T-helper 1 cell (primary cell): ENCODE measurements at places on chromosomes 5 and 9.

DNA sequence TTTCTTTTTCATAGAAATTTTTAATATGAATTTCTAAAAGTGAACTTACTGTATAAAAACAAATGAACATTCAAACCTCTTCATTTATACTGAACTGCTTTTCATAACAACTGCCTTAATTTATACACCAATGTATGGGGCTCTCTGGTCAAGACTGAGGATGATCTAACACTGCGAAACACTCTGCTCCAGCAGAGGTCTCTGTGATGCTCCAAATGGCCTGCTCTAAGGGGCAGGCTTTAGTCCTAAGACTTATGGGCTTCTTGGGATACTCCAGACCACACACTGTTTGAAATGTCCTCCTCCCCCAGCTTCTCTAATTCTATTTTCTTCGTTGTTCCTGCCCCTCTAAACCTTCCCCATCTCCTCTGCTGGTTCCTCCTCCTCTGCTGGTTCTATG, 58.5 kb downstream of the LIFR start:
- no peak for DNase-seq

DNA sequence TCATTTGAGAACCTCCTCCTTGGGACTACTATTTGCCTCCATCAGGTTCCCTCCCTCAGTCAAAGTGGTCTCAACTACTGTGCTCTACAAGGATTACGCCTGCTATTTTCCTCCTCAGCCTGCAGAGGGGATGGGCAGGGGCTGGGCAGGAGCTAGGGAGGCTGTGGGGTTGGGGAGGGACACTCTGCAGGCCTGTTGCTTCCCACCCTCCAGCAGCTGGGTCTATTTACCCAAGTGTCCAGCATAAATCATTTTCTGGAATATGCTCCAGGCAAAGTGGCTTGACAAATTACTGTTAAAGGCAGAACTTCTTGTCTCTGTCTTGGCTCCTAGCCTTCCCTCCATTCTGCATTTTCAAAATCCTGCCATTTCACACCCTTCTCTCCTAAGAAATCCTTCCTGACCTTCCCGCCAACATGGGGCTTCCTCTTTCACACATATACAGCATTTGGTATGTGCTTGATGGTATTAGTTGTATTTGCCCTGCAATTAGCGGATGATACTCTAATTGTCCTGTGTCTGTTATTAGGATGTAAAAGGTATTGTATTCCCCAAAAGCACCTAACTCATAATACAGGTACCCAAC, 106.7 kb downstream of the EFNA5 start:
- no peak for DNase-seq

DNA sequence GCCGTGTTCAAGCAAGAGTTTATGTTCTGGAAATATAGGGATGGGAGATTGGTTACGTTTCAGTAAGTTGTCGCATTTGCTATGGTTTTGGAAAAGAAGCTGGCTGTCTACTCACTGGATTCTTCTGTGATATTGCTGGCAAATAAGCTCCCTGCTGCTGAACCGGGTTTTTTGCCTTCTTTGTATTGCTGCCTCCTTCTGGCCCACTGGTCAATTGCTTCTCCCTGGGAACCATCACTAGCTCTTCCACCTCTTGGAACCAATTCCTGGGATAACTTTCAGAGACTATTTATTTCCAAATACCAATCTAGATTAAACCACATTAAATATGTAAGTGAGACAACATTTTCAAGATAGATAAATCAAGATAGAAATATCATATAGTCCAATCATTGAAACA, 43.0 kb downstream of the NUDT12 start:
- no peak for DNase-seq

DNA sequence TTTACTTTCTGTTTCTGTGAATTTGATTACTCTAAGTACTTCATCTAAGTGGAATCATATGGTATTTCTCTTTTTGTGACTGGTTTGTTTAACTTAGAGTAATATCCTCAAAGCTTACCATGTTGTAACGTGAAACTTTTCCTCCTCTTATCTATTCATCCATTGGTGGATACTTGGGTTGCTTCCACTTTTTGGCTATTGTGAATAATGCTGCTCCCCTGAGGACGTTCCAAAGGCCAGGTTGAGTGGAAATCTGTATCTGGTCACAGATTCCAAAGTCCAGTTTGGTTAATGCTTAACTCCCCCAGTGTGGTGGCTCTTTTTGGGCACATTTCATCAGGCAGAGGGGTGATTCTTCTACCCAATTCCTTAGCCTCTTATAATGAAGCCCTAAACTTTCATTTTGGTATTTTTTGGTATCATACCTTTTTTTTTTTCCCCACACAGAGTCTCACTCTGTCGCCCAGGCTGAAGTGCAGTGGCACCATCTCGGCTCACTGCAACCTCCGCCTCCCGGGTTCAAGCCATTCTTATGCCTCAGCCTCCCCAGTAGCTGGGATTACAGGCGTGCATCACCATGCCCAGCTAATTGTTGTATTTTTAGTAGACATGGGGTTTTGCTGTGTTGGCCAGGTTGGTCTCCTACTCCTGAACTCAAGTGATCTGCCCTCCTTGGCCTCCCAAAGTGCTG, 65.4 kb downstream of the CMYA5 start:
- no peak for DNase-seq

- no peak for DNase-seq
Measured at GRCh38 chr9:21267485-21268346, 27.9 kb upstream of the IFNA14 start.

DNA sequence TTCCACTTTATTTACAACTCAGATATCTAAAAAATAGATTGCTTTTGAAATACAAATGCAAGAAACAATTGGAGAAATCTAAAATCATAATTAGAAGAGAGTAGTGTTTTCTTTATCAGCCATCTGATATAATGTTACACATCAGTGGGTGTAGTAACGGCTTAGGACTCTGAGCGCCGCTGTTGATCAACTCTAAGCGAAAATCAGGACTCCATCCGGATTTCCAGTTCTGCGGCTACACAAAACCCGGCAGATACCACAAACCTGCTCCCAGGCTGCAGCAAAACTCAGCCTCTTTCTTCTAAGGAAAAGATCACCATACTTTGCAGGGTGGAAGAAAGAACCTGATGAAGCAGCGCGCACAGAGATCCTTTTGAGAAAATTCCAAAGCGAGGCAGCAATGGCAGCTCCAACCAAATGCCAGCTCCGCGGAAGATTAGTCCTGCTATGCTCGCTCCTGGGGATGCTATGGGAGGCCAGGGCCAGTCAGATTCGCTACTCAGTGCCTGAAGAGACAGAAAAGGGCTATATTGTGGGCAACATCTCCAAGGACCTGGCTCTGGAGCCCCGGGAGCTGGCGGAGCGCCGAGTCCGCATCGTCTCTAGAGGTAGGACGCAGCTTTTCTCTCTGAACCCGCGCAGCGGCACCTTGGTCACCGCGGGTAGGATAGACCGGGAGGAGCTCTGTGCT, at the start of gene PCDHGA9:
TSS of gene PCDHGA9 (plus strand) at position 226 of the 691 bp plus-strand sequence. CDS start at position 401, 175 bp downstream.
- no peak for DNase-seq

GRCh38 chr9:98129451-98129881, 10.4 kb upstream of the TRIM14 start:
- DNase-seq: no peak

GRCh38 chr9:118553465-118553864, 815.8 kb downstream of the BRINP1 start:
- DNase-seq: no peak

GRCh38 chr9:117825609-117826347, 121.6 kb downstream of the TLR4 start:
- peak; percentile 15 for DNase-seq

GRCh38 chr5:172167895-172168294, 20.1 kb downstream of the STK10 start:
- no peak for DNase-seq

DNA sequence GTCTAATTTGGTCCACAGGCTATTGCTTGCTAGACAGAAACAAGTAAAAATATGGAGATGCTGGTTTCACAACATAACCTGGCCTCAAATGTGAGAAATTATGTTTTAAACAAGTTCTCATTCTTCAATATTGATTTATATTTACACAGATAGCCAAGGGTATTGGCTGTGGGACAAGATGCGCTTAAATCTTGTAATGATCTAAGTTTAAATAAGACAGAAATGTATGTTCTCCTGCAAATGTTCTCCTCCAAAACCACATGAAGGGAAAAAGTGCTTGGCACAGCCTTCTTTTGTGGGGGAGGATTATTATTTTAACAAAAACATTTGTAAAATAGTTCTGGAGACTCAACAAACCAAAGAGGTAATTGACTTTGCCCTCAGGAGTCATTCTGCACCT, 356.0 kb downstream of the DMAC1 start:
- no peak for DNase-seq

DNA sequence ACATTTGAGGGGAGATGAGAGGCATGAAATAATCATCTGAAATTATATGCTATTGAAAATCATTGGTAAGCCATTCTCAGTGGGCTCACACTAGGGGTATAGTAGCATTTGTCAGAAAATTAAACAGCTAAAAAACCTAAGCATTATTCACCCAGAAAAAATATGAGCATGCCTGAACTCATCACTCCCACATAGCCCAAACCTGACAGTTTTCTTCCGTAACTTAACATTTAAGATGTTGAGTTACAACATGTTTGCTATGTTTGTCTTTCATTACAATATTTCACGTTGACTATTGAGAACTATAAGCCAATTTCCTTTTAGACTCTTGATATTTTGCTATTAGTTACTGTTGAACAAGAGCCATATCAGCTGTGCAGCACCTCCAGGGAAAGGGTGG, 23.5 kb upstream of the GHR start:
- DNase-seq: no peak

DNA sequence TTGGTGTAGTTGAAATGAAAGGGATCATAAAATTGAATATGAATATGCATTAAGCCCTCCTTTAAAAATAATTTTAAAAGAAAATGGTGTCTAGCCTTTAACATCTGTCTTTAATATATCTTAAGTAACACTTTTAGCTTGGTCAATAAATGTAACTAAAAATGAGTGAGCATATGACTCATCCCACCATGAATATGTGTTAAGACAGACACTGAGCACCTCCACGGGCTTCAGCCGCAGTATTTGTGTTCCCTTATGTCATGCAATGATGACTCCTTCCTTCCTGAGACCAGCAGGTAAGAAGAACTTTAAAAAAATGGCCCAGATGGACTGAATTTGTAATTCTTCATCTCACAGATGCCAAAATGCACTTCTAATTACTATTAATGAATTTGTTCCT, 563.2 kb downstream of the NR2F1-AS1 start:
- DNase-seq: no peak

- DNase-seq: no peak
Measured at GRCh38 chr5:14187660-14188059, 44.5 kb downstream of the TRIO start.

DNA sequence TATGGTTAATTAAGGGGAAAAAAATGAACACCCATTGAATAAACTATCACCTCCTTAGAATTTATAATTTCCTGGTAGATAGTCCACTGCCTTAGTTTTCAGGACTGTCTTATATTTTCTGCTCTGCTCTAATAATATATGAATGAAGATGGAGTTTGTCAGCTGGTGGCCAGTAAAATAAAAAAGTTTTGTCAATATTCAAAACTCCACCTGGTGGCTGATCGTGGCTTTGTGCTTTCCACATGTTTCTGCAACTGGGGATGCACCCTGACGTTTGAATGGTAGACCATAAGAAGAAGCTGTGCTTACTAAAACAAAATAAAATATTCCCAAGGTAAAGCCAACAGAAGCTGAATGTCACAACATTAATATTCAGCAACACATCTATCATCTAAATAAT, 286.6 kb upstream of the IZUMO3 start:
- DNase-seq: no peak

DNA sequence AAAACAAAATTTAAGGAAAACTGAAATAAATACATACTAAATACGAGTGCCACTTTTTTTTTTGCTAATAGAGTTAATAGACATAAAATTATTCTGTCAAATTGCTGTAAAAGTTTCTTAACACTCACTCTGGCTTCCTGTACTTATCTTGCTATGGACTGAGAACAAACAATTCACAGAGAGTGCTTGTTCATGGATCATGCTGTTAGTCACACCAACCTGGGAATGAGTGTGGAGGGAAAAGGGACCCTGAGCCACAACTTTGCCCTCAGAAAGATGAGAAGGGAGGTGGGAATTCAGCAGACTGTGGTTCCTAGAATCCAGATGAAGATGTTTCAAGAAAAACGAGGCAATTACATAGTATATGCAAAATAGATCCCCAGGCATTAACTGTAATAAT, 246.9 kb downstream of the FBXL7 start:
- DNase-seq: no peak

DNA sequence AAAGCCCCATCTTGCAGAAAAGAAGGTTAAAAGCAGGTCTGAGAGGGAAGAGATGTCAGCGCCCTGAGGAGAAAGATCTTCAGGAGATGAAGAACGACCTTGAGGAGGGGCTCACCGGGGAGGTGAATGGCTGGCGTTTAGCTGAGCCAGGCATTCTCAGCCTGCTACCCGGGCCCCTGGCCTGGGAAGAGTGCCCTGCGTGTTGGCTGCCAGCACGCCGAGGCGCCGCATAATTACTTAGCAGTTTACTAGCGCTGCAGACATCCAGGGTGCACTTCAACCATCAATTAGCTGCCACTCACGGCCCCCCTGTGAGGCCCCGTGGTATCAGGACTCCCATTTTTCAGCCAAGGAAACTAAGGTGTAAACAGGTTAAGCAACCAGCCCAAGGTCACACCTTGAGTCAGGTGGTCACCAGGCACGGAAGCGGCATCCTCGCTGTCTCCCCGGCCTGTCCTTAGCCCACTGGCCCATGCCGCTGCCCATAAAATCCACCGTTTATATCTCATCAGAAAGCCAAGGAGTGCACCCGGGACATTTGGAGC, 551.9 kb downstream of the BNC2 start:
- no peak for DNase-seq

GRCh38 chr5:14272548-14273205, 129.5 kb downstream of the TRIO start:
- DNase-seq: no peak

- no peak for DNase-seq
Measured at GRCh38 chr9:15371448-15371845, 51.2 kb upstream of the SNAPC3 start.

DNA sequence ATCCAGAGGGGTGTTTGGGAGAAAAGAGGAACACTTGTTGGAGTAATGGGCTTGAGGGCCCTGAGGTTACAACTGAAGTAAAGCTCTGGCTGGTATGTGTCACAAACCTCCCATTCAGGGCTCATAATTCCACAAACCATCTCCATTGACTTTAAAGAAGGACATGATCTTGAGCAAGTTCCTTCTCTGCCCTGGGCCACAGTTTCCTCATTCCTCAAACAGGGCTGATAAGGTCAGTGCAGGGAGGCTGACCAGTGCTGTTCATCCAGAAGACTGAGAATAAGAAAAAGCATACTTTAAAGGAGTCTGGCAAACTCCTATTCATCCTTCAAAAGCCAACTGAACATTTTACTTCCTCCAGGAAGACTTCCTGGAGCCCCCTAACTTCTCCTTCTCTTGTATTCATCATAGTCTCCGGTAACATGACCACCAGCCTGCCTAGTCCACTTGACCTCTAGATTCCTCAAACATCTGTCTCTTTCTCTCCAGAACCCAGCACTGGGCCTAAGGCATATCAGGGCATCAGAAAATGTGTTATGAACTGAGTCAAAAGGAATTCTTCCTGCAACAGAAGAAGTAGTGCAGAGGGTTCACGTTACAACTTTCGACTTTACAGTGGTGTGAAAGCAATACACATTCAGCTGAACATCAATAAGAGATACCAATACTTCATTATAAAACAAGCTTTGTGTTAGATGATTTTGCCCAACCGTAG, 20.7 kb upstream of the PTPN3 start:
- no peak for DNase-seq

GRCh38 chr5:88979726-88980125, 96.7 kb upstream of the MEF2C start:
- no peak for DNase-seq
